Panc1 (cell line): ENCODE measurements at places on chromosomes 1 and 21.

- no peak for DNase-seq
Measured at GRCh38 chr1:3742439-3743298, 9.6 kb upstream of the CCDC27 start.

- DNase-seq = peak; percentile 48
Measured at GRCh38 chr1:200512191-200512590, 102.4 kb upstream of the ZNF281 start.

DNA sequence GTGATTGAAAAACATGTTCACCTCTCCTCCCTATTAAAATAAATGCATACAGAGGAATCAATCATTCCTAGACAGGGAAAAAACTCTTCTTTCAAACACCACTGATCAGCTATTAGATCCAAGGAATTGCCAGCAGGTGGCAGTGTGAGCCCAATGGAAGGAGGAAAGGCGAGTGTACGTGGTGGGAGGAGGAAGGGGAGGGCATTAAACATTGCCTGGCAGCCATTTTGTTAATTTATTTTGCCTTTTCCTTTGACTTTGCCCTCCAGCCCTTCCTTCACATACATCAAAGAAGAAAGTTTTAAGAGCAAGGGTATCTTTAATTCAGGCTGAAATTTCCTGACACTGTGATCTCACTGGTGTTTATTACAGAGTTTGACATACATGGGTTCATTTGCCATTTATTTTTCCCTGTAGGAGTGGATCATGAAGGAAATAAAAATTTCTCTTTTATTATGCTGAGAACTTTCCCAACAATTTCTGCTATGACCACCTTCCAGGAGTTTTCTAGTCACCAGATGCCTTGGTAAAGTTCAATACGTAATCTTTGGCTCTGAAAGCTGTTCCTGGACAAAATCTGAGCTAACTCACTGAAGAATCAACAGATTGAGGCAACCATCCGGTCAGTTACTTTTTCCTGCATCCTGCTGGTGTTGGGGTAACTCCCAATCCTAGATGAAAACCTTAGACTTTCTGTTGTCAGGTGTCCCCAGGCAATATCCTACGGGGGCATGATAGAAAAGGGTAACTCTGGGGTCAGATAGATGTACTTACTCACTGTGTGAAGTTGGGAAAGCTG lies 1.9 kb upstream of the GNAI3 start:
- peak; percentile 63 for DNase-seq

DNA sequence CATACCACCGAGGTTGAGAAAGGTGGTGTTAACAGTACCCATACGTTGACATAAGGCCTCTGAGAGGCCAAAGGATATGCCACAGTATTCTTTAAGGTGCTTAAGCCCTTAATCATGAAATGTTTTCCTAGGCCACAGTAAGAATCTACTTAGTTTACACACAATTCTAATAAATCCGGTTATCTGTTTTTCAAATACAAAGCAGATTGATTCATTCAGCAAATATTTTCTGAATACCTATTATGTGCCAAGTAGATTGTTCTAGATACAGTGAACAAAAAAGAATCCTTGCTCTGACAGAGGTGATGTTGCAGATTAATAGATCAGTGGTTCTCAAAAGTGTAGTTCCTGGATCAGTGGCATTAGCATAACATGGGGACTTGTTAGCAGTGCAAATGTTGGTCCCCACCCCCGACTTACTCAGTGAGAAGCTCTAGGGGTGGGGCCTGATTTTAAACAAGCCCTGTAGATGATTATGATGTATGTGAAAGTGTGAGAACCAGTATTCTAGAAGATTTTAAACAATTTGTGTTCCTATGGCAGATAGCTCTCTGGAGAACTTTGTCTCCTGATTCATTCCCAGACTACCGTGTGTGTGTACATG lies 61.6 kb downstream of the NFIA start:
- DNase-seq = no peak

GRCh38 chr1:234515411-234515810 lies 36.4 kb upstream of the TARBP1 start:
- no peak for DNase-seq

- DNase-seq = no peak
Measured at GRCh38 chr1:197521118-197521739, 253.2 kb downstream of the CRB1 start.

- no peak for DNase-seq
Measured at GRCh38 chr1:225946082-225946620, 5.1 kb upstream of the LEFTY2 start.

- no peak for DNase-seq
Measured at GRCh38 chr21:29084372-29084771, 10.9 kb upstream of the CCT8 start.

- DNase-seq = no peak
Measured at GRCh38 chr1:186618401-186619170, 61.6 kb downstream of the PTGS2 start.

- DNase-seq = no peak
Measured at GRCh38 chr1:154989195-154989860, 4.1 kb upstream of the LENEP start.

GRCh38 chr1:110310300-110310699 lies 28.9 kb upstream of the RBM15 start:
- DNase-seq = no peak

DNA sequence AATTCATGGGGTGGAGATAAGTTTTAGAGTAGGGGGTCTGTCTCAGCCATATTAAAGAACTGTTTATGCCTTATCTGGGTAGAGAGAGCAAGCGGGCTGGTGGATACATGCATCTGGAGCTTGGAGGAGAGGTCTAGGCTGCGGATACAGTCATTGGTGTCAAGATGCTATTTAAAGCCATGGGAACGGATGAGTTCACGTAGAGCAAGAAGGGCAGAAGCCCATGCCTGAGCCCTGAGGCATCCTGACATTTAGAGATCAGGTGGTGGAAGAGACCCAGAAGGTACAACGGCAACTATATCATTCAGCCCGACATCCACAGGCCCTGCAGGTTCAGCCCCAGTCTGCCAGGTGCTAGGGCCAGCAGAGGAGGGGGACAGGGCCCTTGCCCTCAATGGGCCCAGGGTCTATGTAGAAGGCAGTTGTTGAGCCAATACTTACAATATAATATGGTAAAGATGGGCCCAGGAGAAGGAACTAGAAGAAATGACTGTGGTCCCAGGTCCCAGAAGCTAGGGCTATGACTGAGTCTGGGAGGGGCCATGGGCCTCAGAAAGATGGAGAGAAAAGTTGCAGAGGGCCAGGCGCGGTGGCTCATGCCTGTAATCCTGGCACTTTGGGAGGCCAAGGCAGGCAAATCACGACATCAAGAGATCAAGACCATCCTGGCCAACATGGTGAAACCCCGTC lies 15.2 kb upstream of the CHI3L1 start:
- DNase-seq = no peak

DNA sequence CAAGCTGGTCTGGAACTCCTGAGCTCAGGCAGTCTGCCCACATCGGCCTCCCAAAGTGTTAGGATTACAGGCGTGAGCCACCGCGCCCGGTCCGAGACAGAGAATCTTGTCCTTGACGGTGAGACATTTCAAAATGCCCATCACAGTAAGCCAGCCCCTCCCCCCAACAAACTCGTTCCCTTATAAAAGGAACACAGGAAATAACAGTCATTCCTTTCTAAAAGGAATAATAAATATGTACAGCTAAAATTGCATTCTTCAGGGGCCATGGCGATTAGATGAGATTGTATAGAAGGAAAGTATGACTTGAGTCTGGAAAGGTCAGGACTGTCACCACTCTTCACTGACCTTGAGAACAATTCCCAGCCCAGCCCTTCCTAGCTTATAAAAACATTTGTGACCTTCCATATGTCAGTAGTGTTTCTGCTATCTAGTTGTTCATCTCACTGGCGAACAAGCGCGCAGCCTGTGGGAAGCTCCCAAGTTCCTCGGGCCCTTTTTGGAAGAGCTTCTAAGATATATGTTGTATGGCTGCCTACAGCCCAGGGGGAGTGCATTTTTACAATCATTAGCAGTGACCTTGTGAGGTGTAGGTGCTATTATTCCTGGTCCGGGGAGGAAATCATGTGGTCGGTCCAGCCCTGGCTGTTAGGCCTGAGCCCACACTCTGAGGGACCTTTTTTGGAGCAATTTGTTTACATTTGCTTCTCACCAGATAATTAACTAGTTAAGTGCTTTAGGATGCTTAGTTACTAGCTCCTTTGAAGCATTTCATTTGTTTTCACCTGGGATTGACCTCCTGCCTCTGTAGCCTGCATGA lies 8.7 kb downstream of the SZRD1 start:
- no peak for DNase-seq

- no peak for DNase-seq
Measured at GRCh38 chr1:201842472-201843027, 13.6 kb downstream of the IPO9 start.
